Memory B cell (primary cell): ENCODE measurements at places on chromosomes 3 and 15.
A peak's percentile ranks its signal among the peaks of the same experiment; 100 is the strongest.

DNA sequence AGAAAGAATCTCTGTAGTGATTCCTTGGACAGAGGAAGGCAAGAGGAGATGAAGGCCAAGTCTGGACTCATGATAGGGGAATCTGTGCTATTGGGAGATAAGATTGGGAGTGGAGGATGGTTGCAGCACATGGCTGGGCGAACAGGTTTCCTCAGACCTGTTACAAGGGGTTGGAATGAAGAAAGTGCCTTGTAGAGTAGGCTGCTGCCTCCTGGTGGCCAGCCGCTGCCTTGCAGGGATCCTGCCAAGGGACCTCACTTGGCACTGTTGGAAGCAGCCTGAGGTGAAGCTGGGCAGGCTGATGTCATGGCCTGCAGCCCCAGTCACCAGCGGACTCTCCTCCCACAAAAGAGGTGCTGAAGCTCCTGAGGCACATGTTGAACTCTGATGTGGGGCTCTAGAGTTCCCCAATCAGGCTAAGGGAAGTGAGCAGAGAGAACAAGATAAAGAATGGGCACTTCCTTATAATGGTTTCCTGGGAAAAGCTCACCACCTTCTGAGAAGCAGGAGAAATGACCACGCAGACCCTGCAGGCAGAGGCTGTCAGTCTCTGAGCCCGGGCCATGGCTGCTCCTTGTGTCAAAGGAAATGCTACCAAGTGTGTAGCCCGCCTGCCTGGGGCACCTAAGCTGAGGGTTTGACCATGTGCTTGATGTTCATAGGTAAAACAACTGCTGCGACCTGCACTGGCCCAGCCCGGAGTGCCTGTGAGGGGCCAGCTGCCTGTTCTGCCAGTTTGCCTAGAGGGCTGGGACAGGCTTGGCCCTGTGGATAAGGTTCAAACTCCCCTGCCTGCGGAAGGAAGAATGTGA lies 1.6 kb upstream of the TEX264 start:
- DNase-seq = peak; percentile 73

DNA sequence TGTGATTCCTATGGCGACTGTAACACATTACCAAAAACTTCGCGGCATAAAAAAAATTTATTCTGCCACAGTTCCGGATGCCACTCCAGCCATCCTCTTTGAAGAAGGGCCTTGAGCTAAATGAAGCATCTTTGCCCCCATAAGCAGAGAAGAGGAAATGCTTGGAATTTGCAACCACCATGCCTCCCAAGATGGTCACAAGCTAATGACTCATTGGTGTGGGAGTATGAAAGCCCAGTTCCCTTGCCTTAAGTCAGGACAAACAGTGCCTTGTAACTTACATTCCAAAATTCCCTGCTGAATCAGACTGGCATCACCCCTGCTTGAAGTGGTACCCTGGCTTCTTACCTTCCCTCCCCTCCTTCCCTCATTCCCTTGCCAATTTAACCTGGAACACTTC lies 1077.4 kb downstream of the EPHA3 start:
- DNase-seq = no peak

GRCh38 chr3:100982710-100983109 lies 10.5 kb downstream of the ABI3BP start:
- DNase-seq = no peak

- no peak for DNase-seq
Observed at GRCh38 chr15:89167267-89168176, 53.9 kb downstream of the RLBP1 start.

DNA sequence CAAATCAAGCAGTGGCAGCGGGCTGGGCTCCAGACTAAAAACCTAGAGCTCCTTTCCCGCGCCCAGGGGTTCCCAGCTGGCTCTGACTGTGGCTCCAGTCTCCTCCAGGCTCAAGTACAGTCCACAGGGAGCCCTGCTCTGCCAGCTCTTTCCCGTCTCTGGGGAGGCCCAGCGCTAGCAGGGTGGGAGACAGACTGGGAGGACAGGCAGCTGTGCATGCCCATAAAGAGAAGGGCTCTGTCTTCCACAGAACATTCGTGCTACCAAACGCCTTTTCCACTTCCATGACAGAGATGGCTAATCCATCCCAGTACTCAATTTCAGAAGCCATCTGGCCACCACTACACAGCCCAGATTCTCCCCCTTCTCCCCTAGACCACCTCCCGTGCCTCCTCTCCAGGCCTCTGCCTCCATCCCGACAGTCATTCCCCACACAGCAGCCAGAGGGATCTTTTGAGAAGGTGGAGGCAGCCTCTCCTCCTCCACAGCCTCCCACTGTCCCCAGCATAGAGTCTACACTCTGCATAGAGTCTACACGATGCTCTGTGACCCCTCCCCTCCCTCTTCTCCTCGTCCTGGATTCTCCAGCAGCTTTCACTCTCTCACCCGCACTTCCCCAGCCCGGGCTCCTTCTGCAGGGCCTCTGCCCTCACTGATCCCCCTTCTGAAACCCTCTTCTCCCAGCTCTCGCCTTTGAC lies 6.8 kb upstream of the DUSP7 start:
- no peak for DNase-seq

DNA sequence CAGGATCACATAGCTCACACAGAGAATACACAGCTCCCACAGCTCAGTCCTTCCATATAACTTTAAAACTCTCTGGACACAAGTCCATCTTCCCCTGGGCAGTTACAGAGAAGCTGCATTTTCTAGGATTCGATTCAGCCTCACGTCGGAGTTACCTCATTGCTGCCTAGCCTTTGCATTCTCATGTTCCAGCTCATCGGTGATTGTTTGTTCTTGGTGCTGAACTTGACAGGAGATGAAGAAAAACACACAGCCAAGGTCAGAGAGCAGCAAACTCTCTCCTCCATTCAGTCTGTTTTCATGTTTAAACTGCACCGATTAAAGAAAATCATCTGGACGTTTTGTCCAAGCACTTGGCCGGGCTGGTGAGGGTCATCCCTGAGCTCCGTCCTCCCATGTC lies 375.5 kb upstream of the CFAP20DC start:
- no peak for DNase-seq

DNA sequence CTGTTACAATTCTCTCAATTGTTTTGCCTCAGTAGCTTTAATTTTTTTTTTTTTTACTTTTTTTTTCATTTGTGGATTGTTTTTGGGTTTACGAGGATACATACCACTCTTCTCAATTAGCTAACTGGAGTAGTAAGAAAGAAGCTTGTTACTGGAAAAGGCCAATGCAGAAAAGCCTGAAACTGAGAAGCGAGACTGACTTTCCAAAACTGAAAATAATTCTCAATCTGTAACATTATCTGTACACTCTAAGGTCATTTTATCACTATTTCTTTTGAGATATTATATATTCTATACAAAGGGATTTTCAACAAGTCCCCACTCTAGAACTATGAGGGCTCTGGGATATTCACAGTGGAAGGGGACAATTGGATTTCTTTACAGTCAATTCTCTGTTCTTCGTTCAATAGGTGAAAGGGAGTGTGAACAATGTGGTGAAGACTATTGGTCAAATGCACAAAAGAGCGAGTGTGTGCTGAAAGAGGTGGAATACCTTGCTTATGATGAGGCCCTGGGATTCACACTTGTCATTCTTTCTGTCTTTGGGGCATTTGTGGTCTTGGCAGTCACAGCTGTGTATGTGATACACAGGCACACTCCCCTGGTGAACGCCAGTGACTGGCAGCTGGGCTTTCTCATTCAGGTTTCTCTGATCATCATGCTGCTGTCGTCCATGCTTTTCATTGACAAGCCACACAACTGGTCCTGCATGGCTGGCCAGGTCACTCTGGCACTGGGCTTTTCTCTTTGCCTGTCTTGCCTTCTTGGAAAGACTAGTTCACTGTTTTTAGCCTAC lies 83.9 kb upstream of the KCNAB1 start:
- no peak for DNase-seq

DNA sequence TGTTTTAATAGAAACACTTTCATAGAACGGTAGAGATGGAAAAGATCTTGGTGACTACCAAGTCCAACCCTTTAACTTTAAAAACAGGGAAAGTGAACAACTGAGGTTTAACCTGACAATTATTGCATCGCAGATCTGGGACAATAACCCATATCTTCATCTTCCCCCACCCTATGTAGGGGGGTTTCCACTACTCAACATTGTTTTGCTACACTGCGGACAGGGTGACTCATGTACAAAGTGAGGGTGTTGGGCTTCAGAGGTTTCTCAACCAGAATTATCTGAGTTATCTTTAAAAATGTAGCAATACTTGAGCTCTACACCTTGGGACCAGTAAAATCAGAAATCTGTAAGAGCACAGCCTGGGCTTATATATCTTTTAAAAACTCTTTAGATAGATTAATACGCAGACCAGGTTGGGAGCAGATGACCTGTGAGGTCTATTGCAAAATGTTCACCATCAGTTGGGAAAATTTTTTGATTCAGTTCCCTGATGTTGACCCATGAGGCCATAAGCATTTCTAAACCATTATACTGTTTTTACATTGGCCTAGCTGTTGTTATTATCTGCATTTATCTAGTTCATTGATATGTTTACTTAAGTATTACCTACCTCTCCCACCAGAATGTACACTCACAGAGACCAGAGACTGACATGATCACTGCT lies 103.6 kb upstream of the ICE2 start:
- peak; percentile 25 for DNase-seq

DNA sequence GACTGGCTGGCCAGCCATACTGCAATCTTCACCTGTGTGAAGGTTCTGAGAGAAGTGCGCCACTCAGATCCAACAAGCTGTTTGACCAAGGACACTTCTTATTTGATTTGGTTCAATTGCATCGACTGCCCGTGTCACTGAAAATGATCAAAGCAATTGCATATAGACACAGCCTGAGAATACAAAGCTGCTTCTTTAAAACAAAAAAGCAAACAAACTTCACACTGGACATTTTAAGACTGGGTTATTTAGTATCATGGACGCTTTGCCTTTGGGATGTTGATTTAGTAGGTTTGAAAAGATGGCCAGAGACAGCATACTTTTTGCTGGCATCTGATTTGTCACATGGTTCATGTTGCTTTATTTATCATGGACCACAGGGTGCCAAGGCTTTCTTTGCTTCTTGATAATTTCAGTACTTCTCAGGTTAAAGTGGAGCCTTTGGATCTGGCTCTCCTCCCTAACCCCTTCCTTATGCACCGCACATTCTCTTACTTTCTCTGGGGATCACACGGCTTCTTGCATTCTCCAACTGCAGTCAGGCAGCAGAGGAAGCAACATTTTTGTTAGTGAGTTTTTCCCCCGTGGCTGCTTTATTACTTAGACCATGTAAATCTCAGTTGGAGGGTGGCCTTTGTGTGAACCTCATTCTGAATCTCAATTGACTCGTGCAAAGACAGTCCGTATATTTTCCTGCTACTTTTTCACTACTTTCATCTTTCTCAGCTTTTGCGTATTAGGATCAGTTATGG lies 151.0 kb downstream of the CD47 start:
- DNase-seq = no peak

DNA sequence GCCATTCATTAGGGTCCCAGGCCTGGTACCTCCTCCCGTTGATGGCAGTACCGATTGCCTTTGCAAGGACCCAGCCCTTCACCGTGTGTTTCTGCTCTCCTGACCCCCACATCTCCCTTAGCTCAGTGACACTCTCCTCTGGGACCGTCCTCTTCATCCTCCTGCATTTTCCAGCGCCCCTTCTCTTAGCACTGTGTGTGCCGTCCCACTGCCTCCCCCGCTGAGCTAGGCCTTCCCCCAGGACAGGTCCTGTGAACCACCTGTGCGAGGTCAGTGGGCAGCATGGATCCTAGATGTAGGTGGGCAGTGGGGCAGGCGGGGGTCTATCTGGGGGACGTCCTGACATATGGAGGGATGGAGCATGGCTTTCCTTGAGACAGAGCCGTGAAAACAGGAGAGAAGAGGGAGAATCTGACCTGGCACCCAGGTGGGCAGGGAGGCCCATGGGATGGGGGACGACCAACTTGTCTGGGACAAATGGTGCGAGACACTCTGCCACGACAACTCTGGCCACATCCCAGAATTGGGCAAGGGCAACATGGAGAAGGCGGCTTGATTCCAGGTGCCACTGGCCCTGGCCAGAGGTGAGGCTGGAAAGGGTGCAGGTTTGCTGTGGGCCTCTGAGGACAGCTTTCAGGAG lies 87.7 kb upstream of the ALDH1L1 start:
- no peak for DNase-seq

DNA sequence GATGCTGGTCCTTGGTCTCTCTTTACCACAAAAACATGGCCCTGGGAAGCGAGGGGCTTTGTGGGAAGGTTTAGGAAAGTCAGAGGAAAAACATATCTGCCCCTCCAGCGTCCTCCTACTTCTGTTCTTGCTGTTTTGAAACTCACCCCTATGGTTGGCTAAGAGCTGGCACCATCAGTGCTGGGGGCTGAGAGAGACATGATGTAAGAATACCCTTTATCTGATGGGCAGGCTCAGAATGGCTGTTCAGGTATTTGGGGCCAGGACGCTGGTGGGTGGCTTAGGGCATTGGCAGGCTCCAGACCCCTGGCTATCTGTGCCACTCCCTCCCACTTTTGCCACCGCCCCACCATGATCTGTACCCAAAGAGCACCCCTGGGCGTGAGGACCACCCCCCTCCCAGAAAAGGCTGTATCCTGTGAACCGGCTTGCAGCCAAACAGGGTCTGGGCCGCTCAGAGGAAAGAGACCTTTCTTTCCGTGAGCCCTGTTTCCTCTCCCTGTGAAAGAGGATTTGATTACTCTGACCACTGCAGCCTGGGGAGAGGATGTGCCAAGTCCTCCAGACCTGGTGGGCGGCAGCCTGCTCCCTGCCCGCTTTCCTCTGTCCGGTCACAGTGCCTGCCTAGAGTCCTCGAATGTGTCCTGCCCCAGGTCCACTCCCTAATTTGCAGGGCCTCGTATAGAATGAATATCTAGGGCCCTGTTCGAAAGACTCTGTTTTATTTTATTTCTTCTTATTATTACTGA lies 61.3 kb upstream of the SLC6A6 start:
- no peak for DNase-seq

- DNase-seq = no peak
Observed at GRCh38 chr3:108528459-108529252, 18.3 kb upstream of the MYH15 start.

DNA sequence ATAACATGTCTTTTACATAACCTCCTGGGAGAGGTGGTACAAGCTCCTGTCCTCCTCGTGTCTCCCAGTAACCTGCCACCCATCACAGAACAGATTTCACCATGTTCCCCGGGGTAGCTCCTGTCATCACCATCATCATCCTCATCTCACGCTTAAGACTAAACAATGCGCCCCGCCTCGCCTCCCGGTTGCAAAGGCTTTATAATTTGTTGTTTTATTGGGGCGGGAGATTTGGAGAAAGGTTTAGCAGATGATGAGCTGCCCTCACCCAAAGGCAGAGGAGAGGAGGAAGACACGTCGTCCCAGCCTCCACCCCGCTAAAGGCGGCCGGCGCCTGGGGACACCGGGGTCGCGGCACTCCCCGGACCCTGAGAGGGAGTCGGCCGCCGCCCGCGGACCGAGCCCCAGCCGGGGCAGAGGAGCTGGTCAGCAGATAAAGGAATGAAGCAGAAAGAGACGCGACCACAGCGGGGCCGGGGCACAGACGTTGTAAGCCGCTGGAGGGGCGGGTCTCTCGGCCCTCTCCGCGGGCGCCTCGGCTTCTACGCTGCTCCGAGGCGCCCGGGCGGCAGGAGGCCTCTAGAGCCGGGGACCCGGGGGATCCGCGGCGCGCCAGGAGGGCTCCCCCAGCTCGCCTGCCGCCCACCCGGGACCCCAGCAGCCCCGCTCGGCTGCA lies 589 bp downstream of the HERC1 start:
- no peak for DNase-seq

- no peak for DNase-seq
Observed at GRCh38 chr15:83871808-83872559, 218.1 kb downstream of the ADAMTSL3 start.
